Dermis lymphatic vessel endothelial cell (primary cell): ENCODE measurements at places on chromosomes 5 and 9. TPM values are rescaled to one million over a fixed set of nuclear protein-coding genes. Genes with fewer than 3 reads are reported as not detected.

Gene OR1L1
- total RNA-seq: not detected in 2 replicates

Gene ACOT12
- total RNA-seq: not detected in 2 replicates

Gene ADAMTSL1
- total RNA-seq: 3.9 and 8.7 TPM in 2 replicates

Gene SLU7
- 64.3 and 72.5 TPM in 2 replicates for total RNA-seq

Gene GOLGA1
- total RNA-seq: 8.0 and 9.6 TPM in 2 replicates

Gene PLK2
- total RNA-seq: 352 and 902 TPM in 2 replicates

Gene SARDH
- total RNA-seq: under 0.01 and 0.11 TPM in 2 replicates

Gene SPEF2
- total RNA-seq: 0.11 and 1.5 TPM in 2 replicates

Gene MZB1
- total RNA-seq: 0.22 and 0.26 TPM in 2 replicates

Gene MEIKIN
- not detected in 2 replicates for total RNA-seq

Gene ADRB2
- total RNA-seq: 13.0 and 17.3 TPM in 2 replicates

Gene PCAT7
- total RNA-seq: not detected in 2 replicates

Gene PCDHGB4
- 6.7 and 11.3 TPM in 2 replicates for total RNA-seq

Gene INSYN2B
- 0.87 and 1.8 TPM in 2 replicates for total RNA-seq

Gene AK8
- total RNA-seq: 0.09 and 0.11 TPM in 2 replicates

Gene TAF11L7
- not detected in 2 replicates for total RNA-seq

Gene MOB3B
- total RNA-seq: 1.5 and 2.2 TPM in 2 replicates

Gene C7
- total RNA-seq: 0.09 and 0.33 TPM in 2 replicates

Gene ZNF879
- 3.8 and 6.4 TPM in 2 replicates for total RNA-seq

Gene AIF1L
- total RNA-seq: 0.77 and 1.1 TPM in 2 replicates

Gene ARSI
- total RNA-seq: 0.54 TPM in 1 of 2 replicates, not detected in the other

Gene CCDC183
- 0.52 and 0.98 TPM in 2 replicates for total RNA-seq

Gene ZNF454
- total RNA-seq: 0.09 and 0.11 TPM in 2 replicates

Gene GM2A
- total RNA-seq: 11.4 and 15.3 TPM in 2 replicates

Gene CCL21
- total RNA-seq: 1.4 and 8.6 TPM in 2 replicates

Gene PCDHGA3
- 0.54 and 0.69 TPM in 2 replicates for total RNA-seq

Gene RABEPK
- total RNA-seq: 13.0 and 16.8 TPM in 2 replicates
